Bronchial smooth muscle cell (primary cell): ENCODE measurements at places on chromosomes 12 and 14. TPM values are rescaled to one million over a fixed set of nuclear protein-coding genes. Genes with fewer than 3 reads are reported as not detected.

The CBX5 gene
- total RNA-seq: 13.7 and 21.6 TPM in 2 replicates

The POTEM gene
- not detected in 2 replicates for total RNA-seq

The KRT2 gene
- total RNA-seq: not detected in 2 replicates

The GLT1D1 gene
- total RNA-seq: under 0.01 and 0.09 TPM in 2 replicates

The MYRFL gene
- not detected in 2 replicates for total RNA-seq

The C12orf42 gene
- total RNA-seq: not detected in 2 replicates

The OS9 gene
- total RNA-seq: 186 and 554 TPM in 2 replicates

The GOLGA3 gene
- 73.9 and 109 TPM in 2 replicates for total RNA-seq

The TMPRSS12 gene
- total RNA-seq: not detected in 2 replicates

The ASIC1 gene
- total RNA-seq: 2.8 and 3.7 TPM in 2 replicates

The PLCZ1 gene
- total RNA-seq: not detected in 2 replicates

The MIP gene
- total RNA-seq: not detected in 2 replicates

The MIPOL1 gene
- total RNA-seq: 9.1 and 10.2 TPM in 2 replicates

The CD4 gene
- total RNA-seq: 0.16 and 0.17 TPM in 2 replicates

The KRT77 gene
- total RNA-seq: not detected in 2 replicates

The LALBA gene
- total RNA-seq: not detected in 2 replicates

The LBHD2 gene
- total RNA-seq: not detected in 2 replicates

The KLRB1 gene
- not detected in 2 replicates for total RNA-seq

The RTN1 gene
- total RNA-seq: under 0.01 and 0.16 TPM in 2 replicates

The CIROP gene
- 1.3 and 4.6 TPM in 2 replicates for total RNA-seq

The PTPRQ gene
- total RNA-seq: 0.26 and 1.3 TPM in 2 replicates

The COL2A1 gene
- not detected in 2 replicates for total RNA-seq

The PLD4 gene
- total RNA-seq: under 0.01 and 0.09 TPM in 2 replicates

The CEP290 gene
- total RNA-seq: 4.1 and 8.4 TPM in 2 replicates

The ELK3 gene
- 7.8 and 13.2 TPM in 2 replicates for total RNA-seq

The OTUB2 gene
- 1.6 and 1.9 TPM in 2 replicates for total RNA-seq

The DYRK2 gene
- total RNA-seq: 12.9 and 46.5 TPM in 2 replicates

The SRSF5 gene
- total RNA-seq: 137 and 273 TPM in 2 replicates

The C1S gene
- total RNA-seq: 378 and 815 TPM in 2 replicates

The GLIPR1L2 gene
- 0.32 and 0.77 TPM in 2 replicates for total RNA-seq

The GTF2A1 gene
- 19.7 and 43.5 TPM in 2 replicates for total RNA-seq

The BTBD7 gene
- total RNA-seq: 16.9 and 18.4 TPM in 2 replicates

The TAS2R50 gene
- 1.5 and 1.7 TPM in 2 replicates for total RNA-seq

The PTHLH gene
- 0.17 and 0.47 TPM in 2 replicates for total RNA-seq

The DIO2 gene
- total RNA-seq: 11.5 and 24.3 TPM in 2 replicates

The PAPLN gene
- total RNA-seq: 1.7 and 4.6 TPM in 2 replicates

The IL26 gene
- total RNA-seq: not detected in 2 replicates

The SRGAP1 gene
- total RNA-seq: 9.3 and 16.5 TPM in 2 replicates

The DDN gene
- under 0.01 TPM in 2 replicates for total RNA-seq

The PTPRB gene
- under 0.01 and 0.09 TPM in 2 replicates for total RNA-seq

The BDKRB2 gene
- total RNA-seq: 80.9 and 172 TPM in 2 replicates
